Activated CD4-positive, CD25-positive, alpha-beta regulatory T cell (primary cell): ENCODE measurements at places on chromosomes 11 and 22.

DNA sequence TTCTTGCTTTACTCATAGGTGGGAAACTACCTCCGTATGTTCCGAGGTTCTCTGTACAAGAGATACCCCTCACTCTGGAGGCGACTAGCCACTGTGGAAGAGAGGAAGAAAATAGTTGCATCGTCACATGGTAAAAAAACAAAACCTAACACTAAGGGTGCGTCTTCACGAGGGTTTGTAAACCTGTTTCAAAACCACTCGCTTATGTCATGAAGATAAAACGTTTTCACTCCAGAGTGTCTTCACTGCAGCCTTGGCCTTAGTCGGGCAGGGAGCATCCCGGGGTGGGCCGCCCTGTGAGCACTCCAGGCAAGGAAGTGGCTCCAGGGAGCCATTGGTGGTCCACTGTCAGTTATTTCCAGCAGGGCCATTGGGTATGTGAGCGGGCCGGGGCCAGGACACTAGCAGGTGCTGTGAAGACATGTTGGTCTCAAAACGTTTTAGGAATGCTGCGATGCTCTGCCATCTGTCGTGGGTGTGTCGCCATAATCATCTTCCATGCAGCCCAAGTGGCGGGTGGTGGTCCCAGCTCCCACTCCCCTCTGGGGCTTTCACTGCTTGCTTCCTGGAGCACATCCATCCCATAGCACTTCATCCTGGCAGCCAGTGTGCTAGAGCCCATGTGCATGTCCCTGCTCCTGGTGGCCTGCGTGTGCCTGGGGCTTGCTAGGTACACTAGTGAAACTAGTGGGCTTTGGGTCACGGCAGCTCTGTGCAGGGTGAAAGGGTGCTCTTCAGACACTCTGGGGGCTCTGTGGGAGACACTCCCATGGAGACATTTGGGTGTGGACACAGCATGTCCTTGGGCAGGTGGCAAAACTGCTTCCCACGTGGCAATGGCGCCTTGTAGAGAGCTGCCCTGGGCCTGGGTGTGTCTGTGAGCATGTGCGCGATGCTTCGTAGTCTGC lies 5.2 kb downstream of the SMARCB1 start:
- no peak for DNase-seq

- DNase-seq = no peak
These were observed 196.4 kb downstream of the LARGE1 start for GRCh38 chr22:33723915-33724314.

- no peak for DNase-seq
These were observed 2.8 kb downstream of the PDXP start for GRCh38 chr22:37661160-37661924.

GRCh38 chr11:35011389-35011788 lies 95.0 kb downstream of the PDHX start:
- no peak for DNase-seq

DNA sequence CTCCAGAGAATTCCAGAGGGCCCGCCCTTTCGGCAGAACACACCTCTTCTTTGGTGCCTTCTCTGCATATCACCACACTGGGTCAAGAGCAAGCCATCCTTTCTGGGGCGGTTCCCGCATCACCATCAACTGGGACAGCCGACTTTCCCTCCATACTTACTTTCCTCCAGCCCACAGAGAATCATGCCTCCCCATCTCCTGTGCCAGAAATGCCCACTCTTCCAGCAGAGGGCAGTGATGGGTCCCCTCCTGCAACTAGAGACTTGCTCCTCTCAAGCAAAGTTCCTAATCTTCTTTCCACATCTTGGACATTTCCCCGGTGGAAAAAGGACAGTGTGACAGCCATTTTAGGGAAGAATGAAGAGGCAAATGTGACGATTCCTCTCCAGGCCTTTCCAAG lies 157.7 kb downstream of the C11orf91 start:
- DNase-seq = no peak

- DNase-seq = no peak
These were observed 2.3 kb downstream of the CXCR5 start for GRCh38 chr11:118885831-118886565.

- DNase-seq = no peak
These were observed 292.2 kb upstream of the MPPED2 start for GRCh38 chr11:30878400-30878799.

GRCh38 chr22:24525416-24526037 lies 29.4 kb downstream of the GUCD1 start:
- DNase-seq = peak; percentile 58

- DNase-seq = no peak
These were observed 6.1 kb downstream of the NUP50 start for GRCh38 chr22:45169591-45170466.

DNA sequence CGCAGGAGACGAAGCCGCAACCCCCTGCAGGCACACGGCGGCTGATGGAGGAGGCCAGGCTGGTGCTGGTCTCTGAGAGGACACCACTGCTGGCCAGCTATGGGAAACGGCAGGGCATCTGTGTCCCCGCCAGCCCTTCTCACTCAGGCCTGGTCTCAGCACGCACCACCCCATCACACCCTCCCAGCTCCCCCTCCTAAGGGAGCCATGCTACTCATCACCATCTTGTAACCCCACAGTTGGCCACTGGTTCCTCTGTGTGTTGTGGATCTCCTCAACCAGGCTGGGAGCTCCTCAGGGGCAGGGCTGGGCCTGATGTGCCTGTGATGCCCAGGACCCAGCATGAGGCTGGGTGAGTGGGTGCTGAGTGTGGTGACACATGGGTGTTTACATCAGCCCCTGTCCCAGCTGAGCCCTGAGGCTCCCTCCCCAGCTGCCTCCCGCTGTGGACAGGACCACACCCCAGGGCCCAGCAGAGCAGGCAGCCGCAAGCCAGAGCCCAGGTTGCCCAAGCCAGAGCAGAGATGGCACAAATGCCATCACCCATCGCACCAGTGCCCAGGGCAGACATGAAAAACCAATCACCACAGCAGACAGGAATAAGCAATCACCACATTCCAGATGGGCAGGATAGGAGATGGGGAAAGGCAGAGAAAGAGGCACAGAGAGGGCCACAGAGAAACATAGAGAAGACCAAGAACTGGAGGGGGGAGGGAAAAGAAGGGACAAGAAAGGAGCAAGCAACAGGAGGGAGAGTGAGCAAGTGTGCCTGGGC lies 8.2 kb downstream of the ARVCF start:
- DNase-seq = no peak

DNA sequence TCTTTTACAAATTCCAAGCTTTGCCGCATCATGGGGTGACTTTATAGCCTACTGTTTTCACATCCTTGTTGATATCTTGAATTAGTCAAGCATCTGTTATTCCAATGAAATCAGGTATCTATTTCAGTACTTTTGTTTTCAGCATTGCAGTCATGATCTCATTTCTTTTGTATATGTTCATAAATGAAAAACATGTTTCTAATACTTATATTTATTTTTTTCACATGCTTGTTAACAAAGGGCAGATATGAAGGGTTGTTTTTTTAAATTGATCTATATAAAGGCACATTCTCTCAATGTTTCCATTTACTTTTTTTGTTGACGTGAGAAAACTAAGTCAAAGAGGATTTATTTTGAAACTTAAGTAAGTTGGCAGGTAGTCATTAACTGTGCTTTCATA lies 964.8 kb downstream of the JRKL start:
- no peak for DNase-seq

DNA sequence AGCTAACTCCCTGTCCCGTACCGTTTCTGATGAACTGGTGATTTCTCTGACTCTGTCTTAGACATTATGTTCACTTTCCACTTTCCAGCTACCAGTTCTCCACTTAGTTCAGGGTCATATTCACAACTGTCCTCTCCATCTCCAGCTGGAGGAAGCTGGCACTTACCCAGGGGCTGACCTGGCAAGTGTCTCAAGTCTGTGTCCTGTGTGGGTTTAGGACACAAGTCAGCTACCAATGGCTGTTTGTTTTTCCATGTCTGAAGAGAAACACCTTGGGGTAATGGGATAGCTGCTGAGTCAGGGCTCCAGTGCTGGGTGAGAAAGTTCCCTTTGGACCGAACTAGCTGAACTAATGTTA lies 134.4 kb downstream of the CSNK2A3 start:
- no peak for DNase-seq

DNA sequence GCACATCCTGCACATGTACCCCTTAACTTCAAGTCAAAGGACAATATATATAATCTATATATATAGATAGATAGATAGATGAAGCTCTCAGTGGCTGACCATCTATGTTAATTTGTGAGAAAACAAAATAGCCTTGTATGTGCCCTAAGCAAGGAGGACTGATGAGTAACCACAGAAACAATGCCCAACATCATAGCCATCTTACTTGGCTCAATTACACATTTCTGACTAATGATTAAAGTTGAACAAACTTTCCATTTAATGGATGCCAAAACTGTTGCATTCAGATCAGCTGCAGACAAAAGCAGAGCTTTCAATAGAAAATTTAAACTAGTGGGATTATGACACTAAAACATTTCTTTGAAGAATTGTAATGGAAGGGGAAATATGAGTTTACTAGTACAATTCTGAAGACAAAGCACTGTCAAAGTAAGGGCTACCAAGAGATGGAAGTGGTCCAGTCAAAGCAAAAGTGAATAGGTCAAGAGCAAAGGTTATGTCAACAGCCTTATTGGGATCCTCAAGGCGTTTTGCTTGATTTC lies 1188.2 kb upstream of the RAG2 start:
- DNase-seq = no peak
